ENCODE measurements at places on chromosomes 2 and 18.

- DNase-seq = no peak
Observed at GRCh38 chr2:85704800-85705679, 10.9 kb downstream of the GNLY start.

GRCh38 chr18:52287151-52287550, 52.8 kb upstream of the DCC start:
- DNase-seq = no peak

- DNase-seq = peak; percentile 75
Observed at GRCh38 chr2:235201756-235202155, 249.9 kb downstream of the SH3BP4 start.

DNA sequence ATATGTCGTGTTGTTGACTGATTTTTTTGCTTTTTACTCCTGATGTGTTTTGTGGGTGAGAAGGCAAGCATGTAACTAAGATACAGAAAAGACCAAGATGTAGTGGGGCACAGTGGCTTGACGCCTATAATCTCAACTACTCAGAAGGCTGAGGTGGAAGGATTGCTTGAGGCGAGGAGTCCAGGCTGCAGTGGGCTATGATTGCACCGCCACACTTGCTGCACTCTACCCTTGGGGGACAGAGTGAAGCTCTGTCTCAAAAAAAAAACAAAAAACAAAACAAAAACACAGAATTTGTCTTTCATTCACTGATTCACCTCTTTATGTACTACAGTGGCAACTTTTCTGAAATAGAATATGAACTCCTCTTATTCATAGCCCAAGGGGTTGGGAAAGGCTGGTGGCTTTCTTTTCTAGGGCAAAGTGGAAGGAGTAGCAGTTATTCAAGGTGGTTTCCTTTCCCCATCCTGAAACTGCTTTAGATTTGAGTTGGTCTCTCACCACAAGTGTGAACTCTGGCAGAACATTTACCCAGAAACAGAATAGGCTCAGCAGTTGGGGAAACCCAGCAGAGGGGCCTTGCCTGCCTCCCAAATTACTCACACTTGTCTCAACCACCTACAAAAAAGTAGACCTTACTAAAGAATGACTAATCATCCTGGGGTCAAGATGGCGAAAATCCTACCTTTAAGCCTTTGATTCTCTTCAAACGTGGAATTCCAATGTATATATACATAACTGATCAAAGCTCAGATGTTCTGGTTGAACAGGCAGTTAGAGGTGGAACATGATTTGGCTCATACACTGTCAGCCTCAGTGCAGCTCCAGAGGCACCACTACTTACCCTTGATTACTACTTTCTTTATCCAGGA, 6.5 kb downstream of the TANK start:
- DNase-seq = no peak

- DNase-seq = no peak
Observed at GRCh38 chr2:239904496-239904895, 120.6 kb downstream of the NDUFA10 start.

DNA sequence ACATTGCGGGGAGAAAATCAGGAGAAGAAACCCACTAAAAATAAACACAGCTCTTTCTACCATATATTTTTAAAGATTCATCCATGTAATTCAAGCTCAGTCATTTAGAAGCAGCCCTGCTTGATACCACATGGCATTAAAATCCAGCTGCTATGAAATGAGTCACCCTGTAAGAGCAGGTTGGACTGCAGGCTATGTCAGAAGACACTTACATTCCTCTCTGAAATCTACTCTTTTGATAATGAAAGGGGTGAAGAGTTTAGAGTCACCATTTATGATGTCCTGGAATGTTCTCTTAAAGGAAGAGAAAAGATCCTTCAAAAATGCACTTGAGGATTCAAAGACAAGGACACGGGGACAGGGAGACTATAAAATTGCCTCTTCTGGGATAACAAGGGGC, 100.6 kb upstream of the APCDD1 start:
- DNase-seq = no peak

GRCh38 chr2:65199891-65200290, 27.7 kb upstream of the ACTR2 start:
- DNase-seq = no peak

DNA sequence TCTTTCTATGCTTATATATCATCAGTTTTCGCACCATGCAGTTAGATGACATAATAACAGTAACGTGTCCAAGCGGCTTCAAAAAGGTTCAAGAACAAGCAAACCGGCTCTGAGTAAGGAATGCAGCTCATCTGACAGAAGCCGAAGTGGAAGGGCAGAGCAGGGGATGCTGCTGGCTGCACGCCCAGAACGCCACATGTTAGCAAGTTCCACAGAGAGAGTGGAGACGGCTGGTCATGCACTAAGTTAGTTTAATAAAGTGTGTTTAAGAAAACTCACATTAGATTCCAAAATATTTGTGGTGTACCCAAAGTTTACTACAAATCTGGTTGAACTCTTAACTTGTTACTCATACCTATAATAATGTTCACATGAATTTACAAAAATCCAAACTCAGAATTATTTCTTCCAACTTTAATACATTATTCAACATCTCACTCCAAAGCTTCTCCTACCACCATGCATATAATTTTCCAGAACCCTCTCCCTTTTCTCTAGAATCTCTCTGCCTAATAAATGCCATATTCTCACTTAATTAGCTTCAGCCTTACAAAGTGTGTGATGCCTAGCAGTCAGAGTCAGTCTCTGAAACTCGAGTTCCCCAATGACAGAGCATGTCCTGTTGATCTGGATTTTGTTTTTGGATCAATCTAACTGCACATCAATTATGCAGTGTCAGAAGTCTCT, 170.0 kb downstream of the DNAH7 start:
- DNase-seq = peak; percentile 89

- DNase-seq = no peak
Observed at GRCh38 chr18:12651651-12652050, 6.3 kb downstream of the SPIRE1 start.

DNA sequence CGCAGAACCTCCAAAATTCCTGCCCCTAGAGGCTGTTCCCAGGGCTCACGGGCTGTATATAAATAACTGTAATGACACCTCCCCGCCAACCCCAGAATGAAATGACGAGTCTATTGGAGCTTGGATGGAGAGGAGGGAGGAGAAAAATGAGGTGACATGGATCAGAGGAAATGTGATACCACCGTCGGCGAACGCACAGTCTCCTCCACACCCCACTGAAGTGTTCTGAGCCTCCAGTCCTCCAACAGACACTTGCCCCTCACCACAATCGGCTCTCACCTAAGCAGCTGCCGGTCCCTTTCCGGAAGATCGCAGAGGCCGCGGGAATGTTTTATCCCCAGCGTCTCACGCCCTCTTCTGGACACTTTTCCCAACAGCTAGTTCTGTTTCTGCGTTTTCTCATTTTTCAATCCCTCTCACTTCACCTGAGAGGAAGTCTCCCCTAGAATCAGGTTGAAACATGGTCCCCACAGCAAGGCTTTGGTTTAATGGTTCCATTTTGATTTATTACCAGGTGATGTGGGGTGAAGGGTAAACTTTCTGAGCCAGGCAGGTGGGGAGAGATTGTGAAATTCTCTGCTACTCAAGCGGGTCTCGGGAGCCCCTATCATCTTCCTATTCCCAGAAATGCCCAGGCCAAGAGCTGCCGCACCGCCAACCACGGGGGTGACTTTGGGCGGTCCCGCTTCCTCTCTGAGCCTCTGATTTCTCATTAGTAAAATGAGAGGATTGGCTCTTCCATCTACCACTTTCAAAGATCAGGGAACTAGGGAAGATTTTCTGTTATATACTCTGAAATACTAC, 9.1 kb upstream of the MYO5B start:
- DNase-seq = no peak

DNA sequence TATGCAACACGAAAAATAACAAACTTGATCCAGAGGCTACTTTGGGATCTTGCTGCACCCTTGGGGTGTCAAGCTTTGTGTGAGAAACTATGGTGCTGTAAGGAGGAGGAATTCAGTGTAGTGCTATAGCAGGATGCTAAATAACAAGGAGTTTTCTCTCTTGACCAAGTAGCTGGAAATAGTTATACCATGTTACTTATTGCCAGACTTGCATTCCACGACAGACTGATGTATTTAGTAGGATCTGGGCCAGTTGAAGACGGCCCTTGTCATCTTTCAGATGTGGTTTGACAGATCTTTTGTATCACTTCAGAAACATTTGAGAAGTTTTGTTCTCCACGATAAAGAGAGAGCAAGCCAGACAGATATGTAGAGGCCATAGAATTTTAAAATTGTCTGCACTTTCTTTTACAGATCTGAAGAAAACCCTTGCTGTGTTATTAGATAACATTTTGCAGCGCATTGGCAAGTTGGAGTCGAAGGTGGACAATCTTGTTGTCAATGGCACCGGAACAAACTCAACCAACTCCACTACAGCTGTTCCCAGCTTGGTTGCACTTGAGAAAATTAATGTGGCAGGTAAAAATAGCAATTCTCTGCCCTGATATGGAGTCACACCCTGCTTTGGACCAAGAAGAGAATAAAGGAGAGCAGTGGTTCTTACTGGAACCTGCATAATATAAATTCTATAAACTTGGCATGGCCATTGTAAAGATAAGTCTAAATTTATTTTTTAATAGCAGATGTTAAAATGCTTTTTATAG, 16.3 kb downstream of the MGAT5 start:
- DNase-seq = no peak

DNA sequence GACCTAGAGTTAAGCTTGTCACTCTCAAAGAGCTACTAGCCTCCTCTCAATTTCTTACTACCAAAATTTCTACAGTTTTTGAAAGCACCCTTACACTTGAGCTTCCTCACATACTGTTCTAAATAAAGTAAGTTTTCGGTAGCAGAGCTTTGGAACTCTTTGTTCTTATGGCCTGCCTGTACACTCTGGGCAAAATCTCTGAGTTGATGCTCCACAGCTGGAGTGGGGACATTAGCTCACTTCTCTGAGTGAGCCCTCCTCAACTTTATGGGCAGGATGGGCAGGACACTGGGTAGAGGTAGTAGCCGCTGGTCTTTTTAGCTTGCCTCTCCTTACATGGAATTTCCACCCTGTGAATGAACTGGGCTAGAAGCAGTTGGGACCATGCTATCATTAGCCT, 127.8 kb downstream of the FAM210A start:
- DNase-seq = no peak

DNA sequence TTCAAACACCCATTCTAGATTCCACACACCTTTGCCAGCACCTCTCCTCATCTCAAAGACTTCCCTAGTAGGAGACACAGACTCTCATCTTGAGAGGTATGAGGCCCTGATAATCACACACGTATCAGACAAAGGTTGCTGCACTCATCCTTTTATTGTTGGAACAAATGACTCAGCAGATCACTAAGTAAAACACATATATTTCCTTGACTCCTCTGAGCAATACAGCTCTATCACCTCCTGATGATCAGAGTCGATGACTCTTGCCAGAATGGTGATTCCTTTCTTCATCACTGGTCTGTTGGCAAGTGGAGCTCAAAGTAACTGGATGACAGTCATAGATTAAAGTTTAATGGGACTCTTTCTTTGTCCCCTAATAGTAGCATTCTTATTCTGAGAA, 1049.2 kb upstream of the ZEB2 start:
- DNase-seq = no peak

- DNase-seq = no peak
Observed at GRCh38 chr2:210860276-210860675, 303.9 kb downstream of the CPS1 start.

DNA sequence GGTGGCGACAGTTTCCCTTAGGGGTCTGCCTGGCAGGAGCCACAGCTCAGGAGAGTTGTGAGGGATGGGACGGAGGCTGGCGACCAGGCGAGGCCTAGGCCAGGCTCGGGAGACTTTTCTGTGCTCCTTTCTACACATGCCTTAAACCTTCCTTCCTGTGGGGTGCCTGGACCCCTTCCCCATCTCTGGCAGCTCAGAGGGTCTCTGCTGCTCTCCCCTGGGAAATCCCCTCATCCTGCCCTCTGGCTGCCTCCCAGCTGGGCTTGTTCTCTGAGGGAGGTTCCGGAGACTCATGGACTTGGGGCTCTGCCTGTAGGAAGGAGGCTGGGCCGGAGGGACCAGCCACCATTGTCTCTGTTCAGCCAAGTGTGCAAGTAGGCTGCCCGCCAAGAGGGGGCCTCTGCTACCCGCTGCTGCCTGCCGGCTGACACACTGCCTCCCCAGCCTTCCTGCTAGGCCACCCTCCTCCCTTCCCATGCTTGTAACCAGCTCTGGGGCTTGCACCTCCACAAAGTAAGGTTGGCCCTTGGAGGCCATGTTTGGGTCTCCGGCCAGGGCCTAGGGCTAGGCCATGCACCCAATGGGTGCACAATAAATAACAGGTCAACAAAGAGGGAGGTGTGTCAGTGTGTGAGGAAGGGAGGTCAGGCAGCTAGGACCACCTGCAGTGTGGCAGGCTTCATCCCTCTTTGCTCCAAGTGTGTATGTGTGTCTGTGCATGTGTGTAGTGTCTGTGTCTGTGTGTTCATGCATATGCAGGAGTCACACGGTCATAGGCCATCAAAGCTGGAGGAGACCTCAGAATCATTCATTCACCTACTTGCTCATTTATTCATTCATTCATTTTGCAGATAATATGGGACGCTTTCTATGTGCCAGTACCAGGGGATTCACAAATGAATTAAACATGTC, 28.8 kb downstream of the PSD4 start:
- DNase-seq = peak; percentile 71

DNA sequence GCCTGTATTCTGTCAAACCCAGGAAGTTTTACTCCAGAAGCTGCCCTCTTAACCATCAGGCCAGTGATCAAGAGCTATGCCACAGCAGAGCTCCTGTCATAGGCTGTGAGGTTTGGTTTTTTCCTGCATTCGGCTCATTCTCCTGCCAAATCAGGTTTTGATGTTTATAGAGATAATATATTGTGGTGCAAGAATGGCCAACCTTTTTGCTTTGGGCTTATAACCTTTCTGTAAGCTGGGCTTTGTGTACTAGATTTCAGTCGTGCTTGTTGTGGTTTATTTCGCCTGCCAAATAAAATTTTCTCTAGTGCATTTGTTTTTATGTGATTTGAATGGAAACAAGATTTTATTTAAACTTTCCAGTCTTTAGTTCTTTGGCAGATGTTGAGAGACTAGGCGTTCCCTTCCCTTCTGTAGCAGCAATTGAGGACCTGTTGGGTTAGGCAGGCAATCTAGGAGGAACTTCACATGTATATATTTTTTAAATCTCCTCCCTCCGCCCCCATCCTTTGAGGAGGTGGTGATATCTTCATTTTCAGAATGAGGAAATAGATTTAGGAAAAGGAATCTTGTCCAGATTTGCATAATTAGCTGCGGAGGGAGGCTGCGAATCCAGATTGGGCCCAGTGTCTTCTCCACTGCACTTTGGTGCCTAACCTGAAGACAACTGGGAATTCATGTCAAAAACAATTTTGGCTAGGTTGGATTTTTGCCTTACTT, 2.6 kb downstream of the KDM3A start:
- no peak for DNase-seq

DNA sequence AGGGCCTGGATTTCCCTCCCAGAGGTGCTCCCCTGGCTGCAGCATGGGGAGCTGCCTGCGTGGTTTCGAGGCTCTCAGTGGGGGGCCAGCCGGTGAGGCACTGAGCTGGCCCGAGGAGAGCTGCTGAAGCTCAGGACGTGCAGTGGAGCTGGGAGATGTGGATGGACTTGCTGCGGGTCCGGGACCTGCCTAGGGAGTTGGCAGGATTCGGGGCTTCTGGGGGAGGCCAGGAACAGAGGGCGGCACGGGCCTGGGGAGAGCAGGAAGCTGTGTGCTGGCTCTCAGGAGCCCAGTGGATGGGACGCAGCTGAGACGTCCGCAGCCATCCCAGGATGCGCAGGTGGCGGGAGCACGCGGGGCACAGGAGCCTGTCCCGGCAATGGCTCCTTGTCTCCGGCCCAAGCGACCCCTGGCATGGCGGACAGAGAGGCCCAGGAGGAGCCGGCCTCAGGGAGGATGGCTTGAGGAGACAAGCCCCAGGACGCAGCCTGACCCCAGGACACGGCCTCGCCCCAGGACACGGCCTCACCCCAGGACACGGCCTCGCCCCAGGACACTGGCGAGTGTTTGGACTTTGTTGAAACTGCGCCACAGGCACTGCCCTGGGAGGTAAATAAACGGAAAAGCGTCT, 116.1 kb downstream of the NFATC1 start:
- no peak for DNase-seq
